CD4-positive, alpha-beta T cell (primary cell): ENCODE measurements at places on chromosomes 1 and 21. TPM values are rescaled to one million over a fixed set of nuclear protein-coding genes. Genes with fewer than 3 reads are reported as not detected.

Gene ATP1A4
- total RNA-seq = 0.22 TPM

Gene S100A14
- not detected for total RNA-seq

Gene LCE2C
- total RNA-seq = not detected

Gene ALX3
- not detected for total RNA-seq

Gene PLA2G2F
- total RNA-seq = not detected

Gene GAS5
- 865 TPM for total RNA-seq

Gene MFN2
- 38.1 TPM for total RNA-seq

Gene SLC25A34
- 1.9 TPM for total RNA-seq

Gene CYP4A22
- total RNA-seq = not detected

Gene SPRR2A
- total RNA-seq = not detected

Gene CHRM3
- 0.08 TPM for total RNA-seq

Gene CFAP126
- total RNA-seq = not detected

Gene CRABP2
- 3.2 TPM for total RNA-seq

Gene GLIS1
- total RNA-seq = not detected

Gene SLC19A2
- total RNA-seq = 3.7 TPM

Gene OR2T35
- not detected for total RNA-seq

Gene FAM151A
- total RNA-seq = not detected
